ENCODE measurements at places on chromosomes 1 and 21.

DNA sequence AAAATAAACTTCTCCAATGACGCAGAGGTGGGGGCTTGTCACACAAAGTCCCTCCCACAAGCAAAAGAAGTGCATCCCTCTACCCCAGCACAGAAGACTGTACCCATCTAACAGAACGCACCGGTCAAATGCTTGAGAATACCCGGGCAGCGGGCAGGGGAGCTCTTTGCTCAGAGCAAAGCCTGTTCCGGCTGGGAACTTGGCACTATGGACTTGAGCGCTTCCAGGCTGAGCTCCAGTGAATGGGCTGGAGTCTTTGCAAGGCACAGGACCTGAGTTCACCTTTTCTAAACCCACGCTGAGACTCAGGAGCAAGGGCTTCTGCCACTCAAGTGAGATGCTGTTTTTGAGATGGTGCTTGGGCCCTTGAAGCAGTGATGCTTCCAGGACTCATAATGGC lies 20.3 kb downstream of the RHBG start:
- no peak for DNase-seq

DNA sequence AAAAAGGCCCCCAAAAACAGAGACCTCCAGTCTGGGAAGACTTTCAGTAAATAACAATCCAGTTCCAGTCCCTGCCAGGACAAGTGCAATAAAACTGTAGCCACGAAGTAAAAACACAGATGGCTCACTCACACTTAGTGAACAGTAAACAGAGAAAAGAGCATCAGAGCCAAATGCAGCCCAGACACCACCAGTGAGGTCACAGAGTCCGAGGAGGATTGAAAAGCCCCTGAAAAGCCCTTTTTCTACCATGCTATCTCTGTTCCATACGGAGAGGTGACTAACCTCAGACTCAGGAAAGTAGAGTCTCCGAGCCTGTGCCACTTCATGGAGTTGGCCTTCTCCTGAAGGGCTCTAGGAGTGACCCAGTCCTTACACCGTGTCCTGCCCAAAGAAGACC lies 84.5 kb downstream of the COLGALT2 start:
- DNase-seq = no peak

DNA sequence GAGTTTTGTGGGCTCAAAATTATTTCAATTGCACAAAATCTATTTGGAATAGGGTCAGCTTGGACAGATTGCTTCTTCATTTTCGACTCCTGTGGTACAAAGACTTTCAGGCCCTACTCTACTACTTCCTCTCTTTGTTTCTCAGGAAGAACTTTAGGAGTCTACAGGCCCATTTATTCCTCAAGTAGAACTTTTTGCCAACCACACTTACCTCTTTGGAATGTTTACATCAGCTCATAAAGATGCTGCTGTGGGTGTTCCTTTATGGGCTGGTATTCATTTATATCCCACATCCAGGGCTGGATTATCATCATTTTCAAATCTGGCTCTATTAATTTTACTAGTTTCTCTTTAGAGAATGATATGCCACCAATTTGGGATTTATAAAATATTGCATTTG lies 46.3 kb upstream of the TNFSF18 start:
- no peak for DNase-seq

- no peak for DNase-seq
Observed at GRCh38 chr1:222787729-222788128, 27.1 kb upstream of the DISP1 start.

DNA sequence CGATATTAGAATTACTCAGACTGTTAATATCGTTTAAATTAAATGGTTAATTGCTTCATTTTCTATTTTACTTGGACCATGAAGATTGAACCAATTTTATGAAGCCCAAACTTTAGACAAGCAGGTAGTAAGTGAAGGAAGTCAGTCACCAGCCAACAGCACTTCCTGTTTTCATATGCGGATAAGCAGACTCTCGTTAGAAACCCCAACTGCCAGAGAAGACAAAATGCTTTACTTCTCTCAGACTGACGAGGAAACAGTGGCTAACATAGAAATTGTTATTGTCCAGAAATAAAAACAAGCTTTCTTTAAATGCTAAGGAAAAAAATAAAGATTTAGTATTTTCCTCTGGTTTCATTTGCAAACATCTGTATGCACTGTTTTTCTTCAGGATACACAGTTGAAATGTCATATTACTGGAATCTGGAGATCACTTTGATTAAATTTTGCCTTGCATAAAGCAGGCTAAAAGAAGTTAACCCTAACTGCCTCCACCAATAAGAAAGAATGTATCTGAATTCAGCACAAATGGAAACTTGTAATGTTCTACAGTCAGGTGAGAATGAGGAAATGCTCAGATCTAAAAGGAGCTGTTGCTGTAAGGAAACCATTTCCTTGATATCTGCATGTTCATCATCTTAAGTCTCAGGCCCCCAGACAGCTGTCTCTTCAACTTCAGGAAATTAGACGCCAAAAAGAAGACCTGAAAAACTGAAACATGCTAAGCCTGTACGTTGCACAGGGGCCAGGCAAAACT lies 129.8 kb upstream of the SAMSN1 start:
- no peak for DNase-seq

GRCh38 chr1:149844650-149845255 lies 54.6 kb upstream of the BOLA1 start:
- no peak for DNase-seq

DNA sequence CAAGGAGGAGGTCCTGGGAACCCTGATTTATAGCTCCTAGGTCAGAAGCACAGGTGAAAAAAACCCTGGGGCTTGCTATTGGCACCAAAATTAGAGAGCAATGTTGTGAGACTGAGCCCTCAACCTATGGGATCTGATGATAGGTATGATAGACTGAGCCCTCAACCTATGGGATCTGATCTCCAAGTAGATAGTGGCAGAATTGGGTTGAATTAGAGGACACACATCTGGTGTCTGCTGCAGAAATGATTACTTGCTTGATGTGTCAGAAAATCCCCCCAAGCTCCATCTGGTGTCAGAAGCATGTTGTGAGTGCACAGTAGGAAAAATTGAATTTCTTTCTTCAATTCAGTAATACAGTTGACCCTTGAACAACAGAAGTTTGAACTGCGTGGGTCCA lies 62.4 kb downstream of the MAP3K21 start:
- no peak for DNase-seq

GRCh38 chr1:21911205-21912001 lies 25.7 kb downstream of the HSPG2 start:
- no peak for DNase-seq

GRCh38 chr1:53734650-53735211 lies 4.2 kb downstream of the GLIS1 start:
- DNase-seq = no peak

DNA sequence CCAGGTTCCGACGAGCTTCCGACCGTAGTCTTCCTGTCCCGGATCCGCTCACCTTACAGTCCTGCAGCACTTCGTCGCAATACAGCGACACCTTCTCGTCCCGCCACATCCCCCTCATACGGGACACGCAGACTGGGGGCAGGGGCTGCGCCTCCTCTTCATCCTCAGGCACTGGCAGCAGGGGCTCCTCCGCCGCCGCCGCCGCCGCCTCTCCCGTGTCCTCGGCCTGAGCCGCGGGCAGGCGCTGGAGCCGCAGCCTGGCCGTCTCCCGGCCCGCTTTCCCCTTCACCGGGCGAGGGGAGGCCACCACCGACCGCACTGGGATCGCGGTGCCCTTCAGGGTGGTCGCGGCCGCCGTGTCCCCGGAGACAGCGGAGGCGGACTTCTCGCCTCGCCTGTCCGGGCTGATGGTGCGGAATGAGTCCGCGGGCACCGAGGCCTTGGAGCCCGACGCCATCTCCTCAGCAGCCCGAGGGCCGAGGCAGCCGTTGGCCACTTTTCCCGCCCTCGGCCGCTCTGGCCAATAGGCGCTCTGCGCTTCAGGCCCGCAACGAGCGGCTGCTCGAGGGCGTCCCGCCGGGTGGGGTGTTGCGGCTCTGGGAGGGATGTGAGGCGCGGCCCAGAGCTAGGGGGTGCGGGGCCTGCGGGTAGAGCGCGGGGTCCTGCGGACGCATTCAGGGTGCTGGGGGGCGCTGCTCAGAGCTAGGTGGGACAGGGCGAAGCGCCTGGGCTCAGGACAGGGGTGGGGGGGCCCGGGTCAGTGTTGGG lies at the start of gene SHCBP1L:
Gene SHCBP1L (minus strand): TSS at position 490 of the 768 bp plus-strand sequence. CDS start 33 bp downstream, at position 457.
- no peak for DNase-seq

- no peak for DNase-seq
Observed at GRCh38 chr1:236214761-236215160, 67.0 kb downstream of the ERO1B start.

DNA sequence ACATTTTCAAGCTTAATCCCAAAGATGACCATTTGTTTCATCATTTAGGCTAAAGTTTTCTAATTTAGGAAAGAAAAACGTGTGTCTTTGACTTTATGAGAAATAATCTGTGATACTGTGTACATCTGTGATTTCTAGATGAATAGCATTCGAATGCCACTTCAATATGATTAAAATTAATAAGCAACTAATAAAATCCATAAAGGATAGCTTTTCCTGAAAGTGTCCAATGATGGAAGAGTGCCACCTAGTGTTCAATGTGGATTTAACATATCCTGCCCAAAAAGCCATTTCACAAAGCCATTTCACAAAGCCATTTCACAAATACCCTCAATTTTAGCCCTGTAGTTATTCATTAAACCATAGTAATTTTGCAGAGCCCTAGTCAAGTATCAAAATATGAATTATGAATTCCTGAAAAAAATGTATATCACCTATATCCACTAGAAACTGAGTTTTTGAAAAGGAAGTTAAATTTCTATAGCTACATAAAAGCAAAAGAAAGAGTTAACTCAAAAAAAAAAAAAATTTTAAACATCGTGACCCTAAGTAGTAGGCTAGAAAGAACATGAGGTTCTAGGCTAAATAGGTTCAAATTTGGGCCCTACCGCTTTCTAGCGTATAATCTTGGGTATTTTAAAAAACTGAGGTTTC lies 19.1 kb downstream of the NME7 start:
- peak; percentile 58 for DNase-seq

DNA sequence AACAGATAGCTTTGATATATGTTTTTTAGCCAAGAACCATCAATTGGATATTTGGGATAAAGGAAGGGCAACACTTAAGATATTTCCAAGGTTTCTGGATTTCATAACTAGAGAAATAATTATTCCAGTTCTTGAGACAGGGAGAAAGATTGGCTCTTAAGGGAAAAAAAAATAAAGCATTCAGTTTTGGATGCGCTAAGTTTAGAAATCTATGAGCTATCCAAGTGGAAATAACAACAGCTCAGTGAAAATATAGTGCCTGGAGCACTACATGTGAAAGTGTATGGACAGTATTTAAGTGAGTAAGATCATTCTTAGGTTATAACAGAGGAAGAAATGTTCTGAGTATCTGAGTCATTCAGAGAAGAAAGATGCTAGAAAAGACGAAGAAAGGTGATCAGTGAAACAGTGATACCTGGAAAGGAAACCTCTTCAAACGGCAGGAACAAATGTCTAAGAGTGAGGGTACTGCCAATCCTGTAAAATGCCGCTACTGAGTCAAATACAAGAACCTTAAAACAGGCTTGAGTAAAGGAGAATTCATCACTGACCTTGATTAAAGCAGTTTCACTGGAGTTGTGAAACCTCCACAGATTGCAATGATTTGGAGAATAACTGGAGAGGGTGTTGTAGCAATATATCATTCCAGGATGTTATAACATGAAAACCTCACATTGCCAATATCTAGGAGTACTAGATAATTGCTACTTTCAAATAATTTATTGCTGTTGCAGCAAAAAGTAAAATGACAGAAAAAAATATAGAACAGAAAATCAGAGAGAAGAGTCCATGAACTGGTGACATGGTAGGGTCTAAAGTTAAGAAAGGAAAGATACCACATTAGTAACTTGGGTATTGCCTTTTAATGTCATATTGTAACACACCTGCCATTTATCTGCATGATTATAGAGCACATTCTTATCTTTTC lies 482.1 kb upstream of the RGS18 start:
- DNase-seq = no peak

DNA sequence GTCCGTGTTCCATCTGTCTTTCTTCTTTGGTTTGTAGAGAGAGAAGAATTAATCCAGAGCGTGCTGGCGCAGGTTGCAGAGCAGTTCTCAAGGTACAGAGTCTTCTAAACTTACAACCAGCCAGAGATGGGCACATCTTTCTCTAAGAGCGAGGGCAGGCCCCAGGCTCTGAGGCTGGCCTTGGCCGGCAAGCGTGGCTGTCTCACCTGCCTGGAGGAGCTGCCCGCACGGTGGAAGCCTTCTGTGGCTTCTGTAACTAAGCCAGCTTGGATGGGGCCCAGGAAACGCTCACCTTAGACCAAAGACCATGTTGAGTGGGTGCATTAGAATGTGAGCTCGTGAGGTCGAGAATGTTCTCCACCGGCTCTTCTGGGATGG lies 78.6 kb downstream of the PDE9A start:
- DNase-seq = no peak

DNA sequence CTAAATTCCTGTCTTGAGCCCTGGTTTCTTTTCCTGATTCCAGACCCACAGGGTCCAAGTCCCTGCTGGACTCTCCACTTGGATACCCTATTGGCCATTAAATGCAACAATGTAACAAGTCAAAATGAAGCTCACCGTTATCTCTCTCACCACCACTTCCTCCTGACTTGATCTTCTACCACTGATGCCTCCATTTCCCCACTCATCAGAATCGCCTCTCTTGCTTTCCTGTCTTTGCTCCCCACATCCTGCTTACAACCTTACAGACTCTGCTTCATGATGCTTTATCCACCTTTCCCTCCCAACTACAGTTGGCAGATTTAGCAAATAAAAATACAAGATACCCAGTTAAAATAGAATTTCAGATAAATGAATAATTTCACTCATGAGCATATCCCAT lies 343.8 kb downstream of the KCNH1 start:
- DNase-seq = no peak

GRCh38 chr1:58769809-58770320 lies 14.0 kb downstream of the JUN start:
- DNase-seq = no peak

Measured in SK-N-MC (cell line).